ENCODE measurements at places on chromosomes 4 and X. TPM values are rescaled to one million over a fixed set of nuclear protein-coding genes. Genes with fewer than 3 reads are reported as not detected.

GRCh38 chr4:7291372-7292114, 99.2 kb downstream of the SORCS2 start:
- DNase-seq, result no peak

DNA sequence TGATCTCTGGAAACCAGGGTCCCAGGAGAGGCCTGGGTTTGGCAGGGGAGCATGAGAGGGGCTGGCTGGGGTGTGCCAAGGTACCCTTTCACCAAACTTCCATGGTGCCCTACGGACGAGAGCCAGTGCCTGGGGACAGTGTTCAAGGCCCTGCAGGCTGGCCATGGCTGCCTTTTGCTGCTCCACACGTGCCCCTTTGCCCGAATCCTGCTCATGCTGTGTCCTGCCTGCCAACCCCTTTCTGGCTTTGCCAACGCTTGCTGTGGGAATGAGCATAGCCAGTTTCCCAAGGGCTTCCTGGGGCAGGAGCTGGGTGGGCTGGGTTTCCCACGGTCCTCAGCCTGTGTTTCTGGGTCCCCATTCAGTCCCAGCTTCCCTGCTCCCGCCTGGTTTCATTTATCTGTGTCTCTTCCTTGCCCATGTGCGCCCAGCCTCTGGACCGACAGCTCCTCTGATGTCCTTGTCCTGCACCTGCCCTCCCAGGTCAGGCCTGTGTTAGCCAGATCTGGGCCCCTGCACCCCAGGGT, 17.3 kb downstream of the CPZ start:
- no peak for DNase-seq

GRCh38 chr4:1721666-1722550, 587 bp downstream of the TACC3 start:
- peak; percentile 38 for DNase-seq

GRCh38 chrX:153416781-153417450, 5.6 kb downstream of the ZFP92 start:
- no peak for DNase-seq

GRCh38 chr4:123250843-123251242, 145.8 kb upstream of the SPRY1 start:
- DNase-seq, result no peak

DNA sequence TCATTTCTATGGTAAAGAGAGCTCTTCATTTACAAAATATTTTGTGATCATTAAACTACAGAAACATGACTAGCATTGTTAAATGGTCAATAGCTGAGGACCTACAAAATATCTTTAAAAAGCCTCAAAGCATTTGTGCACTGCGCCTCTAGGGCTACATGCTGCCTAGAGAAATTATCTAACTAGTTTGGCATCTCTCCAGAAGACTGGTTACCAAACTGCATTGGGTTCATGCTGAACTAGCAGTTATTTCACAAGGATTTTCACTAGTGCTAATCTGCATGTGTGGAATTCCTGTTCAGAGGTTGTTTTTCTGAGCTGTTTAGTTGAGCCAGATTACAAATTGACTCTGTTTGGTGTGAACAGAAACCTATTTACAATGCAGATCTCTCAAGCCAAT, 58.5 kb upstream of the PITX2 start:
- no peak for DNase-seq

- peak; percentile 27 for DNase-seq
Observed at GRCh38 chrX:154712781-154713740, 37.8 kb downstream of the GAB3 start.

The LAMP2 gene
- 37.9 TPM for total RNA-seq
